ENCODE measurements at places on chromosomes 6 and 20. TPM values are rescaled to one million over a fixed set of nuclear protein-coding genes. Genes with fewer than 3 reads are reported as not detected.

- peak overlapping the region; percentile 23 for H3K4me3 ChIP-seq
- H3K4me1 ChIP-seq = peaks cover 14% of the 10 kb centered on the region
- H3K36me3 ChIP-seq = no peaks in the 10 kb centered on the region
- H3K27me3 ChIP-seq = no peaks in the 10 kb centered on the region
- DNase-seq = no peak
- H3K27ac ChIP-seq = no peak overlapping the region
Observed at GRCh38 chr20:63579017-63579694, 5.1 kb upstream of the HELZ2 start.

GRCh38 chr20:19929481-19930145, 87.5 kb upstream of the NAA20 start:
- peaks cover 5% of the 10 kb centered on the region for H3K4me1 ChIP-seq
- no peaks in the 10 kb centered on the region for H3K27me3 ChIP-seq
- no peak overlapping the region for H3K4me3 ChIP-seq

DNA sequence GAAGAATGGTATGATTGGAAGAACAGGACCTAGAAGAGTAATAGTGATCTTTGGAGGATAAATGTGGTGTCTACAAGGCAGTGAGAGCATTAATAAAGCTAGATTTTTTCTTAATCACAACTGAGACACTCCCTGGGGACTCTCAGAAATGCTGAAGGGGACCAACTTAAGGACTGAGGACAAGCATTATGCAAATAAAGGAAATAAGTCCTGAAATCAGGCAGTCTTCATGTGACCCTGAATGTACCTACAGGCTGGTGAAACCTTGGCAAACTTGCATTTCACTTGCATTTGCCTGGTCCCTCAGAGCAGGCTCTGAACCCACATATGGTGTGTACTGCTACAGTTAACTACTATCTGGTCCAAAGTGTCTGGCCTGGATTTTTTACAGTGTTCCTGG, 19.3 kb upstream of the TTK start:
- H3K4me1 ChIP-seq = no peaks in the 10 kb centered on the region
- DNase-seq = no peak
- H3K36me3 ChIP-seq = no peaks in the 10 kb centered on the region
- no peak overlapping the region for H3K27ac ChIP-seq
- no peaks in the 10 kb centered on the region for H3K27me3 ChIP-seq

- peaks cover 64% of the 10 kb centered on the region for H3K27me3 ChIP-seq
- peak; percentile 86 for DNase-seq
- no peak within 1 kb of the TSS for H3K27ac ChIP-seq
- no peaks in the 10 kb centered on the region for H3K36me3 ChIP-seq
Observed at GRCh38 chr6:119349361-119350201, at the start of gene MAN1A1. TSS of gene MAN1A1 (minus strand) at chr6:119349761. CDS start at chr6:119349065, 696 bp downstream.

GRCh38 chr20:63114693-63115311, 101.1 kb downstream of the YTHDF1 start:
- peaks cover 77% of the 10 kb centered on the region for H3K27me3 ChIP-seq
- H3K27ac ChIP-seq = no peak overlapping the region

DNA sequence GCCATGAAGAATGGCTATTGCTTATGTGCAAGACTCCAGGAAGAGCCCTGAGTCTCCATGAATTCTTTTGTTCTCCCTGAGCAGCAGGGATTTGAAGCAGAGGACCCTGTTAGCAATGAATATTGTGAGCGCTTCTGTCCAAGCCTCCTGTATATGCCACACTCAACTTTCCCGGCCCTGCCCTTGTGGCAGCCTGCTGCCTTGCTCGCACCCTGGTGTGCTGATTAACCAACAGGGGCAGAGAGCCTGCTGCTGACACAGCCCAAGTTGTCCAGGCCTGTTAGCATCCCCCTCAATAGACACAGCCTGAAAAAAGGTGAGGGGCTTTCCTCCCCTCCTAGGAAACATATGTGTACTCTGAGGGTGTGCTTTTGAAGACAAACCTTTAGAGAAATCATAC, 131.4 kb downstream of the BMP2 start:
- no peak for DNase-seq
- peaks cover 5% of the 10 kb centered on the region for H3K4me1 ChIP-seq
- no peak overlapping the region for H3K4me3 ChIP-seq
- H3K27ac ChIP-seq = no peak overlapping the region

Gene ARMH2
- total RNA-seq = not detected

Gene DNAH8
- total RNA-seq = 0.39 TPM

Gene SPAG4
- 2.3 TPM for total RNA-seq

Gene DNMT3B
- total RNA-seq = 58.0 TPM

Gene CTCFL
- total RNA-seq = 0.14 TPM

All from neural crest cell (in vitro differentiated cells).